ENCODE measurements at places on chromosomes 11 and 22. TPM values are rescaled to one million over a fixed set of nuclear protein-coding genes. Genes with fewer than 3 reads are reported as not detected.
A peak's percentile ranks its signal among the peaks of the same experiment; 100 is the strongest.

- ATAC-seq, result no peak
These were observed 100.4 kb downstream of the OSBP2 start for GRCh38 chr22:30795118-30795517.

GRCh38 chr11:29448246-29448877 lies 568.5 kb downstream of the KCNA4 start:
- ATAC-seq, result no peak

- peak; percentile 16 for ATAC-seq
These were observed 768 bp downstream of the LDHA start for GRCh38 chr11:18394928-18395734.

GRCh38 chr11:19845626-19846025 lies 133.0 kb downstream of the NAV2 start:
- no peak for ATAC-seq

DNA sequence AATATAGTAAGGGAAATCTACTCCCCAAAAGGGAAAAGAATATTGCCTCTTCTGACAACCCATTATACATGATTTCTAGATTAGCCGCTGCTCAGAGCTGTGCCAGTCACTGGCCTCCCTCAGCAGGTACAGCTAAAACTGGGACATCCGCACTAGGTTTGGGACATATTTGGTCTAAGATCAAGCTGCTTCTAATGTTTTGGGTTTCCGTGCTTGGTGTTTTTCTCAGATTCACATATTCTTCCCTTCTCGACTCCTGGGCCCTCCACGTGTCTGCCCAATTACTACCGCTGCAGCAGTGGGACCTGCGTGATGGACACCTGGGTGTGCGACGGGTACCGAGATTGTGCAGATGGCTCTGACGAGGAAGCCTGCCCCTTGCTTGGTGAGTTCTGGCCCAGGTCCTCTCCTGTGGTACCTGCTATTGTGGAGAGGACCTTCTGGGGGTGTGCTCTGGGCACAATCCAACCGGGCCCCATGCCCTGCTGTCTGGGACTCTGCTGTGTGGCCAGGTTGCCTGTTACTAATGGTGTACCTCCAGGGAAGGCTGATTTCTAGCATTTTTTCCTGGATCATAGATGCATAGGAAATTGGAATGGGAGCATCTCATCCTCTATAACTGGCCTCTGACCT lies 138.1 kb upstream of the SORL1-AS1 start:
- no peak for ATAC-seq

GRCh38 chr11:67435727-67436458 lies 1.6 kb downstream of the PTPRCAP start:
- no peak for ATAC-seq

DNA sequence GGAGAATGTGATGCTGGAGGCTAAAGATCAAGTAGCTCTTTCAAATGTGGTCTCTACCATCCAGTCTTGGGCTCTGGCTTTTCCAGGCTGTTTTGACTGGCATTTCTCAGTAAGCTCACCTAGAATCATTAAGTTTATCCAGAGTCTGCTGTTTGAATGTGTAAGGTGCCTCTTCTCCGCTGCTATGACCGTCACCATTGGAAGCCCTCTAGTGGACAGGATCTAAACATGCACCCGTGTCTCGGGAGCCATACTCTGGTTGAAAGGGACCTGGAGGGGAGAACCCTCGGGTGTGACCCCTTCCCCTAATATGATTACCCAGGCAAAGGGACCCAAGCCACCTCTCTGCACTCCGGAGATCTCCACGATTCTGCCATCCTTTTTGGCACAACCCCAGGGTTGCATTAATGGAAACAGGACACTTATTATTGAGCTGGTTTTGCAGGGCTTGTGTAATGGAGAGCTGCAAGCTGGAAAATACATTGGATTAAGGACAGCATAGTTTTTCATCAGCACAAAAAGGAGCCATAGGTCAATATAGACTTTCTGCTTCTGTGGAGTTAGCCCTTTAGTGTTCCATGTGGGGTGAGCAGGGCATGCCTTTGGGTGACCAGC lies 191.0 kb upstream of the LARGE1 start:
- ATAC-seq, result peak; percentile 76

Gene NAV2
- total RNA-seq, result 17.0 TPM

Gene PMM1
- total RNA-seq, result 30.0 TPM

Gene WT1
- total RNA-seq, result not detected

Gene CYTH4
- 1.6 TPM for total RNA-seq

Gene MN1
- total RNA-seq, result 1.7 TPM

Gene CNTF
- 0.76 TPM for total RNA-seq
